ENCODE measurements at places on chromosomes 7 and 10.
A peak's percentile ranks its signal among the peaks of the same experiment; 100 is the strongest.

DNA sequence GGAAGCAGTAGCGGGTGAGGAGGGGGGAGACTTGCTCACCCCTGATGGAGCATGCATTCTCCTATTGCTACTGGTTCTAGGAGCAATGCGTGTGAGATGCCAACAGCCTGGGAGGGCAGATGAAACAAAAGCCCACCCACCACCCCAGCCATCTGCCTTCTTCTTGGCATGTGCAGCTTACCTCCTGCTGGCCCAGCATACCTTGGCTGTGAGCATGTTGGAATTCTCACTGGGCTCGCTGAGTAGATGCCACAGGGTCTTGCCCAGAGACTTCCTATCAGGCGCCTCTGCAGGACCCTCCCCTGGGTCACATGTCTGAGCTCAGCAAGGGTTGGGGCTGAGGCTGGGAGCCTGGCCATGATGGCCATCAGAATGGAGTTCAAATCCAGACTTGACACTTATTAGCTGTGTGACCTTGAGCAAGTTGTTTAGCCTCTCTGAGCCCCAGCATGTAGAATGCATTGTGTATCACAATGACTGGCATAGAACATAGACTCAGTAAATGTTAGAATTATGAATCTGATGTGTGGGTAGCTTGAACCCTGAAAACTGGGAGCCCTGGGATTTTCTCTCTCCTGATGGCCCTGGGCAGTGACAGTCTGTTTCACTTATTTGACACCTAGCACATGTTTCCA lies 38.2 kb downstream of the CDH23 start:
- DNase-seq = no peak

- no peak for DNase-seq
Measured at GRCh38 chr10:34834274-34834673, 19.2 kb upstream of the PARD3 start.

- DNase-seq = no peak
Measured at GRCh38 chr10:78985973-78986818, 82.6 kb upstream of the ZMIZ1 start.

GRCh38 chr10:125038637-125039036 lies 96.7 kb downstream of the ZRANB1 start:
- DNase-seq = no peak

DNA sequence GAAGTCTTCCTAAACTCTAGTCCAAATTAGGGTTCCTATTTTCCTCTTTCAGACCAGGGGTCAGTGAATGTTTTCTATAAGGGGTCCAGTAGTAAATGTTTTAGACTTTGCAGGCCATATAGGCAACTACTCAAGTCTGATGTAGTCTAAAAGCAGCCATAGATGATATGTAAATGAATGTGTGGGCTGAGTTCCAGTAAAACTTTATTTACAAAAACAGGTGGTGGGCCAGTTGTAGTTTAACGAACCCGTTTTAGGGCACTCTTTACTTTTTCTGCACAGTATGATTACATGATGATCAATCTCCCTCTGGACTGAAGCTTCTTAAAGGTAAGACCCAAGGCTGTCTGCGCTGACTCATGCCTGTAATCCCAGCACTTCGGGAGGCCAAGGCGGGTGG lies 243.6 kb downstream of the CAMK1D start:
- DNase-seq = no peak

DNA sequence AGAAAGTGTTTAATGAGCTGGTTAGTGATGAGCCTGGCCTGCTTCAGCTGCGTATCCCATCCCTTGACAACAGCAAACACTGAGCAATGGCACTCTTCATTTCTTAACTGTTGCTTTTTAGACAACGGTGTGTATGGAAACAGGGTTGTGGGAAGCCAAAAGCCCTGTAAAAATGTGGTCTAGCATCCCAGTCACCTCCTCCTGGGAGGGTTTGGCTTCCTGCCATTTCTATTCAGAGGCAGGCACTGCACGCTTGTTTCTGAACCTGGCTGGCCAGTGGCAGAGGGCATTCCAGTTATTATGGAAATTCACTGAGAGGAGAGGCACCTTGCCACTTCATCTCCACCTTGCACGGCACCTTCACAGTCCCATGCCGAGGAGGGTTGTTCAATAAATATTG lies 123.0 kb upstream of the ADARB2 start:
- DNase-seq = no peak

- DNase-seq = no peak
Measured at GRCh38 chr10:71962901-71963300, 1.3 kb upstream of the CHST3 start.

DNA sequence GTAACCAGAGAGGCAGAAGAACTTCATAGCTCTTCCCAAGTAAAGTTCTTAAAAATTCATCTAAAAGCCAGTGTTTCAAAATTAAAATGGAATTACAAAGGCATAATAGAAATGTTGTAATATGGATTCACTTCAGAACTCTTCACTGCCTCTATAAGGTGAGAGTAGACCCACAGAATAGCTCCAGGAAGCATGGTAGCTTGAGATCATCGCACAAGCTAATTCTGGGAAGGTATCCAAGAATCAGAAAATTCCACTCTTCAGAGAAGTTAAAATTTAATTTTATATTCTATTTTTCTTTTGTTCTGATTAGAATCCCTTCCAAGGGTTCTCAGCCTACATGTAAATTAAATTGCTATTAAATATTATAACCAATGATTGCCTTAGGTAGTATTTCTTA lies 1.5 kb upstream of the DHX32 start:
- DNase-seq = no peak

GRCh38 chr10:55870186-55870585 lies 490.9 kb downstream of the ZWINT start:
- DNase-seq = no peak

DNA sequence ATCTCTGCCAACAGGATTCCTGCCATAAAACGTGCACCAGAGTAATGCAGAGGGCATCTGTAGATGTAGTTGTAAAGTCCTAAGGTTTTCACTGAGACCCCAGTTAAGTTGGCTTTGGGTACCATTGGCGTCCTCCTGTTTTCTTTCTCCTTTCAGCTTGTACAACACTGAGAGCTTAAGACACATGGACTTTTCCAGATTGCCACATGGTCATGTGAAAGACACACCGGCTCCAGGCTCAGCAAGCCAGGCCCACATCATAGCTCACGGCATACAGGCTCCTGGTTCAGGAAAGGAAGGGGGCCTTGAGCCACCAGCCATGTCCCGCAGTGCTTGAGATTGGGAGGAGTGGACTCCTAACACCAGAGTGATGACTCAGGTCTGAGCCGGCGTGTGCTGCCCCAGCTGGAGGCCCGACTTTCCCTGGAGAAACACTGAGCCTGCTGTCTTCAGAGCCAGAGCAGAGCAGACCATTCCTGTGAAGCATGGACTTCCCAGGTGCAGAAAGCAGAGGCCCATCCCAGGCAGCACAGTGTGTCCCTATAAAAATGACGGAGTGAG lies 252.7 kb downstream of the PRPF18 start:
- no peak for DNase-seq

GRCh38 chr7:103658055-103659005 lies 212.3 kb upstream of the SLC26A5 start:
- DNase-seq = no peak

- no peak for DNase-seq
Measured at GRCh38 chr7:122702872-122703510, at the start of gene RNF148. TSS of gene RNF148 (minus strand) at chr7:122702922. CDS start at chr7:122702750, 172 bp downstream.

DNA sequence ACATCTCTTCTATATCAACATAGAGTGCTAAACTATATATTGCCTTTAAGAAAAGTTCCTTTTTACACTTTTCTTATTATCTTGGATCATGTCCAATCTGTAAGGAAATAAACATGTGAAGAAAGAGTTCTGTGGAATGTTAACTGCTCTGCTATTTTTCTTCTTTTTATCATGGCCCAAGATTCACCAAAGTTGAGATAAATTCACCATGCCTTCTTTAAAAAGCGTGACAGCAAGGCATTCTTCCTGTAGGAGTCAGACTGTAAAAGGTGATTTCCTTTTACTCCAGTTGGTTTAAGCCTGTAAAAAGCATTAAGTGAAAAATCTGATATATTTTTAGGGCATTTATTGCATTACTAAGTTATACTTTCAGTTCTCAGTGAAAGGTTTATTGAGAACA lies 165.7 kb upstream of the FZD1 start:
- no peak for DNase-seq

- no peak for DNase-seq
Measured at GRCh38 chr10:11177926-11178471, 160.3 kb downstream of the CELF2 start.

DNA sequence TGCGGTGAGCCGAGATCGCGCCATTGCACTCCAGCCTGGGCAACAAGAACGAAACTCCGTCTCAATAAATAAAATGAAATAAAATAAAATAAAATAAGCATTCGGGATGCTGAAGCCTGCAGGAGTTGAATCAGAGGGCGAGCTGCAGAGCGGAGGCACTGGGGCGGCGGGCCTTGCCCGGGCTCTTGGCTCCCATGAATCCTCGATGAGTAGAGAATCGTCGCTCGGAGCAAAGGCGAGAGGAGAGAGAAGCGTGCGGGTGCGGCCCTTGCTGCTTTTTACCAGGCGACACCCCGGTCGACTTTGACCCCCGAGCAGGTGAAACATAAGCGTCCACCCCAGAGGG lies 168.3 kb downstream of the UBE2H start:
- DNase-seq = no peak

DNA sequence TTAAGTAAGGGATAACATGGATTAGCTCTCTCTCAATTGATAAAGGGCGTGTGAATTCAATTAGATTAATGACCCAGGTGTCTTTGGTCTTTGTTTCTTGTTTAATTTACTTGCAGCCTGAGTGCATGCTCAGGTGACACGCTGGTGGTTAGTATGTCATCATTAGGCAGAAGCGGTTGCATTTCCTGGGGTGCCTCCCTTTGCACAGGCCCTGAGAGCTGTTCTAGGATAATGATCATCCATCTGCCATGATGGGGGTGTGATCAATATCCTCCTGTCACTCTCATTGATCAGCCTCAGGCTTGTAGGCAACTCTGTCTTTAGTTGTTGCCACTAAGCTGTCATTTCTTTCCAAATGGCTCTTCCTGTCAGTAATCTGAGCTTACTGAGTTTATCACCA lies 99.6 kb upstream of the NPS start:
- no peak for DNase-seq

GRCh38 chr10:126663328-126663727 lies 7.2 kb downstream of the C10orf90 start:
- DNase-seq = no peak

GRCh38 chr7:38195804-38196595 lies 18.0 kb downstream of the STARD3NL start:
- no peak for DNase-seq

DNA sequence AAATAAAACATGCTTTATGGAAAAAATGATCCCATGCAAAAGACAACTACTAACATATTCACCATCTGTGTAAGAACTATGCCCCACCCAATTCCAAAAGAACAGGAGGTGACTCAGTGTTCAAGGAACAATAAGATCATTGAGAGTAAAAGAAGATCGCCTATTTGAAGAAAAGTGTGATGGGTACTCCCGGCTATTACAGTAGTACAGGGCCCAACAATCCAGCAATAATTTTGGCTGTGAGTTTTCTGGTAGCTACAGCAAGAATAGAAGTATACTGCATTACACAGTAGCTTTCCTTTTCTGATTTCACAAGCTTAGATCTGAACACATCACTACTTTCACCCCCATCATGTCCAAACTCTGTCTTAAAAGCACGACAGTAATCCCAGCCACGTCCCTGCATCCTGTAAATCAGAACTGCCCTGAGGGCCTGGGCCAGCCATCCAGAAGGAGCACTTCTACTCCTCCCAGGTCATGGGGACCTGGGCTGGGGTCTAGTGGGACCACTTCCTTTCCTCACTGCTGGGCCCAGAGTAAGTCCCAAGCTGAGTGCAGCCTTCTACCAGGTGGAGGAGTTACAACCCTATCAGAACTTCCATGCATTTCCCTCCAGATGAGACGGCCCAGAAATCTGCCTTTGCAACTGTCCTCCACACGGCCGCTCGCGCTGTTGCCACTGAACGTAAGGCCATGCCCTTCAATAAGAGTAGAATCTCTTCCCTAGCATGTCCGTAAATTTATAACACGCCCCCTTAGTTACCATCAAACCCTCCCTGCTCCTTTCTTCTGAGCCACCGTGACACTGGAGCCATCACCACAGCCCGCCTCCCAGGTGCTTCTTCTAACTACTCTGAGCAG lies 7.9 kb downstream of the ESYT2 start:
- no peak for DNase-seq

DNA sequence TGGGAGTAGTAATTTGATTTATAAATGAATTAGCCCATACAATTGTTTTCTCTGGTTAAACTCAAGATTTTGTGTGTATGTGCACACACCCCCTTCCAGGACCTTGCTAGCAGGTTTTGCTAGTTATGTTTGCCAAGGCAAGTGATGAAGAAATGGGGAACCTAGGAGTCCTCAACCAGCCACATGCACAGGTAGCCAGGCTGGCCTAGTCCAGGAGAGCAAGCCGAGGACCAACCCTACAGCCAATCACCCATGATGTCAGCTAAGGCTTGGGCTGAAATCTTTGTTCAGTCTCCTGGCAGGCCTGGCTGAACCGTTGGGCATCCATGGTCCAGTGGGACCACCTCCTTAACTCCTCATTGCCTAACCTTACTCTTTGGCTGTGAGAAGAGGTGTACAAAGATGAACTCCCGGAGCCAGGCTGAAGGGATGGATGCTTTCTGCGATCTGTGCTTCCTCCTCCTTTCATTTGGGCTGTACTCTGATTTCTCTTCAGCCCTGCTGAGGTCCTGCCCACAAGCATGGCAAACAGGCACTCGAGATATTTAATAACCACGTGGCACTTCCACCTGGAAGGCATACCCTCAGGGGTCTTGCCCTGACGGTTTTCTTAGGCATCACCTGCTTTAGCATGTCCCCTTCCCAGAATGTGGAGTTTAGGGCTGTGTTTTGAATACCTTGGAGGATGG lies 22.1 kb downstream of the HNRNPA2B1 start:
- DNase-seq = no peak

- DNase-seq = no peak
Measured at GRCh38 chr10:120456143-120456625, 843 bp upstream of the PLPP4 start.

DNA sequence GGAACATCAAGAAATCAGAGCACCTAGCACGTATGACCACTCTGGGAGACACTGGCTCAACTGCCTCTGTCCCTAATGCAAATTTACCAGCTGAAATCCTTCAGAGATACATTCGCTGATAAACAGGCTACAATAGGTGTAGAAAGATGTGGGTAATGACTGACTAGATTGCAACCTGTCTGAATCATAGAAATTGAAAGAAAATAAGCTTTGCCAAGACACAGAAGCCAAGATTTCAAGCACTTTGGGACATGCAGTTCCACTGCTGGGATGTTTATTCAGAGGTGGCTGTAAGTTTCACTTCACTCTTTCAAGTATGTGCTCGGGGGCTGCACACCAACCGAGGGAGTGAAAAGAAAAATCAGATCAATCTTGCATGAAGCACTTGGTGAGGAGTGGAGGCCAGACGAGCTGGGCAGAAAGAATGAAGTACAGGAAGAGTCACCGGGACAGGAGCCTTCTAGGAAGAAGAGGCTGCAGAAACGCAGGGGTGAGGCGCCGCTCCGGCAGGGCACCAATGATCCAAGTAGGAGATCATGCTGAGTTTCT lies 276.7 kb downstream of the PARD3 start:
- DNase-seq = no peak

GRCh38 chr7:29854257-29854938 lies 48.1 kb downstream of the WIPF3 start:
- DNase-seq = no peak

- no peak for DNase-seq
Measured at GRCh38 chr7:47651355-47652317, 69.7 kb upstream of the TNS3 start.

GRCh38 chr7:45259966-45260646 lies 102.5 kb downstream of the RAMP3 start:
- DNase-seq = peak; percentile 64

All from activated T-cell treated with anti-CD3 and anti-CD28 coated beads for 24 hours (primary cell).